ENCODE measurements at places on chromosomes 2 and 18. TPM values are rescaled to one million over a fixed set of nuclear protein-coding genes. Genes with fewer than 3 reads are reported as not detected.

ANKRD62 gene
- total RNA-seq: 0.20 TPM

ZFAND2B gene
- 40.8 TPM for total RNA-seq

CFAP65 gene
- total RNA-seq: 4.3 TPM

ANO7 gene
- total RNA-seq: 1.5 TPM

ANKMY1 gene
- 11.8 TPM for total RNA-seq

CNGA3 gene
- 0.10 TPM for total RNA-seq

RIT2 gene
- not detected for total RNA-seq

MGAT4A gene
- total RNA-seq: 79.8 TPM

GPBAR1 gene
- total RNA-seq: 4.3 TPM

GRCh38 chr2:127047054-127047453 lies 59.9 kb downstream of the BIN1 start:
- DNase-seq: no peak

DNA sequence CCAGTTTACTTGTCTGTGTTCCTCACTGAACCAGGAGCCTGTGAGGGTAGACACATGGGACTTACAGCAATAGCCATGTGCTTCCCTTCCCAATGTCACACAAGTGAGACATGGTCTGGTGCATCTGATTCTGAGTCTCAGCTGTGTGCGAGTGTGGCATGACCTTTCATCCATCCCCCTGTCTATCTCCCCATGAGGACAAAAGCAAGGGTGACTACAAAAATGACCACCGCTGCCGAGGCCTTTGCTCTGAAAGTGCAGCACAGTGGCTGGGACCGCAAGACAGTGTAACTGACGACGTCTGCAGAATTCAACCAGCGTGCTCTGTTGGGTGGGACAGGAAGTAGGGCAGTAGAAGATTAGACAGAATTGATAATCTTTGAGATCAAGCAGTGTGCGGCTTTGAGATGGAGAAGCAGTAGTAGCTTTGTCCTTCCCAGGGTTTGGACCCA lies 50.5 kb downstream of the RAB31 start:
- no peak for DNase-seq

DNA sequence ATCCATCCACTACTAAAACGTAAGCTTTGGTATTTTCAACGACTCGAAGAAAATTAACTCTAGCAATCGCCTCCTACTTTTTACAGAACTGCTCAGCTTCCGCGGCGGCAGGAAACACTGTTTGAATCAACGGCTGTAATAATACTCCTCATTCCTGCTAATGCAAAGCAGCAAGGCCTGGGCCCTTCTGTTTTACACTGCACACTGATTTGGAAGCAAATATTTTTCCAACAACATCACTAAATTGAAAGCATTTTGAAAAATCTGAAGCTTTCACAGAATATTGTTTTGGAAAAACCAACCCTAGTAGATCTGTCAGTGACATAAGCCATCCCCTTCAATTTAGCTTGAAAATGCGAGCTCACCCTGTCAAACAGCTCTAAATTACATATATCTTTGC lies 261.2 kb downstream of the TXNL1 start:
- DNase-seq: no peak

DNA sequence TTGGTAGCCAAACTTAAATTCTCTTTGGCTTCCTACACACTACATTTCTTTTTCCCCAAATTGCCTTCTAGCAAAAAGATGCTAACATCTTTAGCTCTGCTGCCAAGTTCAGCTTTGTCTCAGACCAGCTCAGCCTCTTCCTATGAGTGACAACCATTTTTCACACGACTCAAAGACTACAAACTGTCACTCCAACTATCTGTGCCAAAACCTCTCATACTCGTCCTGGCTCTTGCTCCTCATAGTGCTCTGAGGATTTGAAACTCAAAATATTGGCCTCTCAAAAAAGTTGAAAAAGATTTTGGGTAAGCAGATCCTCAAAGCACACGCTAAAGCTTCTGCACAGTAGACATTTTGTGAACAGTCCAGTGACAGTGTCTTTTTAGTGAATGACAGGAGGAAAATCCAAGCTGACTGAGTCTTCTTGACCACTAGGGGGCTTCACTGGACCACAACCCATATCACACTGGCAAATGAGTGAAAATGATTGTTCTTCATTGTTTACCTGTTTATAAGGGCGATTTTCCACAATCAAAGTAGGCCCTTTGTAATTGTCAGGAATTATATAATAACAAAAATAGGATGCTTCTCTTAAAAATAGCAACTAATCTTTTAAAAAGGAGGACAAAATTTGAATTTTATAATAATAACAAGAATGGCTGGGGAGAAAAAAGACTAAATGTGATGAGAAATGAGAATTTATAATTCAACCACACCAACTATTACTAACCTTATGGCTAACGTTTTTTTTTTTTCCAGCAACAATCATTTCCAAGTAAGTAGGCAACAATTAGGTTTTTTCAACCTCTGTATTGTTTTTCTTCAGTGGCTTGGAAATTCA lies 85.5 kb upstream of the PGAP1 start:
- no peak for DNase-seq

- DNase-seq: no peak
These were observed 47.9 kb downstream of the EFR3B start for GRCh38 chr2:25089605-25090315.

GRCh38 chr18:8732442-8733360 lies 27.3 kb downstream of the MTCL1 start:
- no peak for DNase-seq

- DNase-seq: no peak
These were observed 45.9 kb downstream of the IL1R2 start for GRCh38 chr2:102037681-102038080.

- DNase-seq: no peak
These were observed 18.1 kb upstream of the DNAH7 start for GRCh38 chr2:196086517-196087368.

- DNase-seq: peak; percentile 3
These were observed 104.5 kb downstream of the DCDC2C start for GRCh38 chr2:3807853-3808252.

GRCh38 chr2:121803503-121803902 lies 48.1 kb downstream of the TSN start:
- no peak for DNase-seq

DNA sequence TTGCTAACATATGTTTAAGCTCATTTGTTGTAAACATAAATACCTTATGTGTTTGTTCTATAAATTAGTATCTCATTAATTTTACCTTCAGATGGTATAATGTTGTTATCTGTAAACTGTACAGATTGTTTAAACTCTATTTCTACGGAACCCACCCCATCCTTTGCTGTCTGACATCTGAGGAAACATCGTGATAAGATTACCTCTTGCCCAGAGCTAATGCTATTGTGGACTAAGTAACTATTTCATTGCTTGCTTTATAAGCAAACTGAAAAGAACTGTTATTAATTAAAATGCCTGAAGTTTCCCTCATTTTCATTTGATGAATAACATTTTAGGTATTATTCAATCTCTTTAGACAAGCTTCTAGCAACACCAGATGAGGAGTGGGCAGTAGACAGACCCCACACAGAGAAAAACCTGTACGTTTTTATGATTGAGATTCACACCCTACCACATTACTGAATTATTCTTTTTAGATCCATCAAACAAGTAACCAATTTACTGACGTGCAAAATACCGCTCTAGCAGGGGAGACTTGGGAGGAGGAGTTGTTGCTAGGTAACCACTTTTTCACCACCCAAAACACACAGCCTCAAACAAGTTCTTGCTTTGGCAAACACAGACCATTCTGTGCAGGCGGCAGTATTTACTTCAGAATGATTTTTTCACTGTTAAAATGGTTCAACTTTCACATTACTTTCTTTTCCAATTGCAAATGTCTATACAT lies 1.9 kb upstream of the SYT4 start:
- no peak for DNase-seq

DNA sequence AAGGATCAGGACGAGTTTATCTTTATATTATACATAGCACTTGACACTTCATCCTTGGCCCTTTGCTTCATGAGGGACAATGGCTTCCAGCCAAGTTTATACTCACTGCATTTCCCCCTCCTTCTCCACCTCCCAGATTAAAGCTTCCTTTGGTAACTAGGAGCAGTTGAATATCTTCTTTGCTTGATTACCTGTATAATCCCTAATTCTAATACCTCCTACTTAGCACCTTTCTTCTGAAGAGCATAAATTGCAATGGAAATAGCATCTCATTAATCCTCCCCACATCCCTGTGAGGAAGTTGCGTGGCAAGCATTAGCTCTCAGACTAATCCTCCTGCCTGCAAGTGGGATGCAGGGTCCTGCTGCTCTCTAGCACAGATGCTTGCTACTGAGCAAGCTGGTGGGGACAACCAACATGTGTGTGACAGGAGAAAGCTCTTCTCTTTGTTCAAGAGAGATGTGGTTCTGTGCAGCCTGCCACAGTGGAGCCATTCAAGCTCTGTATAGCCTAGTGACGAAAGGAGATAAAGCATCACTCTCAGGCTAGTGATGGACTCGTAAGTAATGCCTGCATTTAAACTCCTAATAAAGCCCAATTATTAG lies 19.1 kb downstream of the KLHL14 start:
- no peak for DNase-seq

DNA sequence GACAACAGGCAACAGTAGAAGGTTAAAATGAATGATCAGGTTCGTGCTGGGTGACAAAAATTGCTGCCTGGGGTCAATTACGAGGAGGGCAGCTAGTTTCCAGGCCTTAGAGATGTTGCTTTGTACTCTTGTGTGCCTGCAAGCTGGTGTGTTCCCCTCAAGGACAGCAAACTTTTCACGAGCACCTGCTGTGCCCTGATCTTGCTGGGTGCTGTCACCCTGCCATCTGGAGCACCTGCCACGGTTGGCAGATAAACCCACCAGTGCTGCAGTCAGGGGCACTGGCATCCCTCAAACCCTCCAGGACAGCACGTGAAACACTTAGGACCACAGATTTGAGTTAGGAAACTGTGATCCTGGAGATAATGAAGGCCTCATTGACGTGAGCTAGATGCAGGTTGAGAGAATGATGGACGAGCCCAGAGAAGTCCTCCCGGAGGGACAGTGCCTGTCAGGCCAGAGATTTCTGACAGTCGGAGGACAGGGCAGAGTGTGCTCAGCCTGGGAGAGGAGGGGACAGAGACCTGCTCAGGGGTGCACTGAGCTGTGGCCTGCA lies 104.3 kb upstream of the RAB12 start:
- no peak for DNase-seq

DNA sequence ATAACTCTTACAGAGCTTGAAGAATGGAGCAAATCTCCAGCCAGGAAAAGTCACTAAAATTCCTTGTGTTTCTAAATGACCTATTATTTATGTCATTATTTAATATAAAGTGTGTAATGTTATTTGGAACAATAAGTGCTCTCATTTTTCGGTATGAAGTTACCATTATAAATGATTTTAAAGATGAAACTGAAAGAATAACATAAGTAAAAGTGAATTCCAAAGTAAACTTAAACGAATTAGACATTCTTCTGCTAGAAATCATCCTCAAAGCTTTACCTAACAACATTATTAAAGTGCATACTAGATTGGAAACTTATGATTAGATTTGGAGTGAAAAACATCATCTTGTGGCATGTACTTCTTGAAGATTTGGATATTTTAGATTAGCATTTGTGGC lies 897.2 kb upstream of the CDH2 start:
- DNase-seq: no peak

DNA sequence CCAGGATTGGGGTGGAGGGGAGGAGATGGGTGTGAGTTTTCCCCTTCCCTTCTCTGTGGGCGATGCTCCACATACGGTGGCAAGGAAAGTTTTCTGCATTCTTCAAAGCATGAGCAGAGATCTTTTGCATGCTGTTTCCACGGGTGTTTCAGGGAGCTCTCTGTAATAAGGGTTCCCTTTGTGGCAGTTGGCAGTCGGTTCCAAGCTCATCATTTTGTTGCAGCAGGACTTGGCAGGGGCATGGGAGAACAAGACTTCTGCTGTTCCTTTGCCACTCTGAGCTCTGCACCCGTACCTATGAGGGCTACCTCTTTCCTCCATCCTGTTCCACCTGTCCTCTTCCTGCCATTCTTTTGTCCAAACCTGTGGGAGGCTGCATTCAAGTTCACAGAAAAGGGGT lies 71.3 kb upstream of the SPRED2 start:
- DNase-seq: no peak

GRCh38 chr2:200426754-200427153 lies 83.1 kb downstream of the KCTD18 start:
- DNase-seq: no peak

GRCh38 chr2:84482603-84483002 lies 23.5 kb upstream of the SUCLG1 start:
- DNase-seq: no peak

DNA sequence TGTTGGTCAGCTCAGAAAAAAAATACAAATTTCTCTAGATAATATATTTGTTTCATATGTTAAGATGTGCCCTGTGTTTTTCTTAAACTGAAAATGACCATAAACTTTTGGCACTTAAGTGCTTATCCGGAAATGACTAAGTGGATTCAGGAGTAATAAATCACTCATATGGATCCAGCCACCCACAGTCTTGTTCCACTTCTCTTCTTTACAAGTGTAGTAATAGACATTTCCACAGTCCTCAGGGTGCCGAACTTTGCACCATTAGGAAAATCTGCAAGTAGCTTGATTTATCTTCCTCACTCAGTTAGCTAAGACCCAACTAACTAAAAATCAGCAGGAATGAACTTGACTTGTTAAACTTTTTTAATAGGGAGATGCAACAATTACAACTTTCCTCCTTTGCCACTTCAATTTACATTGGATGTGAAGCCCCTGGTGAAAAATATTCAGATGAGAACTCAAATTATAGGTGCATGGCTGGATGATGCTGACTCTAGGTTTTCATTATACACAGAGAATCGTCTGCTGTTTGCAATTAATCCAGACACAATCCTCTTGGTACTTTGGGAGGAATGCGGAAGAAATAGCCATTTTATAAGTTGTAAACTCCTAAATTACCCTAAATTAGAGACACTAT lies 322.5 kb downstream of the ARHGAP15 start:
- no peak for DNase-seq

- no peak for DNase-seq
These were observed 274.7 kb upstream of the SKOR2 start for GRCh38 chr18:47526147-47526546.

- DNase-seq: no peak
These were observed 15.8 kb downstream of the CCNYL1 start for GRCh38 chr2:207727261-207727660.

DNA sequence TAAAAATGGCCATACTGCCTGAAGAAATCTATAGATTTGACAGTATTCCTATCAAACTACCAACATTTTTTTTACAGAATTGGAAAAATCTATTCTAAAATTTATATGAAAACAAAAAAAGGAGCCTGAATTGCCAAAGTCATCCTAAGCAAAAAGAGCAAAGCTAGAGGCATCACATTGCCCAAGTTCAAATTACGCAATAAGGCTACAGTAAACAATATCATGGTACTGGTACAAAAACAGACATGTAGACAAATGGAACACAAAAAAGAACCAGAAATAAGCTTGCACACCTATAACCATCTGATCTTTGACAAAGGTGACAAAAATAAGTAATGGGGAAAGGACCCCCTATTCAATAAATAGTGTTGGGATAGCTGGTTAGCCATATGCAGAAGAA lies 50.2 kb upstream of the THSD7B start:
- DNase-seq: no peak

- DNase-seq: no peak
These were observed 43.4 kb upstream of the IGFBP2 start for GRCh38 chr2:216589791-216590190.

Data from left lung (tissue), 14 donors.